ENCODE measurements at places on chromosomes 11 and 22.
A peak's percentile ranks its signal among the peaks of the same experiment; 100 is the strongest.

GRCh38 chr11:60429272-60429671, at the start of gene MS4A5:
Gene MS4A5 (plus strand): TSS chr11:60429572. CDS start chr11:60429675, 103 bp downstream.
- no peak for DNase-seq

DNA sequence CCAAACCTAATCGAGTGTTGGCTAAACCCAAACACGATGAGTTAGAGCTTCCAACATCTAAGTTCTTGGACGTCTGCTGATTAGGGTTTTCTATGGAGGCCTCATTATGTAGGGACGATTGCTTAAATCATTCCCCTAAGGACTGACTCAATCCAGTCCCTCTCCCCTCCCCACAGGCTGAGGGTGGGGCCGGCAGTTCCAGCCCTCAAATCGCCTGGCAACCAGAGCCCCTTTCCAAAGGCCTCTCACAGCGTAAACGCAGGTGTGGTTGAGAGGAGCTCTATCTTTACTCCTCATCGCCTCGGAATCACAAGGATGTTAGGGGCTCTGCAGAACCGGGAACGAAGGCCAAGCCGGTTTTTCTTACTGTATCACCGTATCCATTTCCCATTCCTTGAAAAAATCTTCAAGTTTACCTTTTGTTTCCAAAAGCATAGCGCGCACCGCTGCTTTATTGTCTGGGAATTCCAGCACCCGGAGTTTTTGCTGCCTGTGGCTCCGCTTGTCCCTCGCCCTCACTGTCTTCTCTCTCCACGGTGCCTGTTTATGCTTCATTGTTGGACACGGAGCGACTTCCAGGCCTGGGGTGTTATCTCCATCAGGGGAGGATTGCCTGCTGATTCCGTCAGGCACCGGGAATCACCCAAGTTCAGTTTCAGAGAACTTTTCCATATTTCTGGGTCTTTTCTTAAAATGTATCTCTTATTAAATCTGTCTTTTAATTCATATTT, 13.8 kb upstream of the IFITM3 start:
- DNase-seq, result peak; percentile 78

DNA sequence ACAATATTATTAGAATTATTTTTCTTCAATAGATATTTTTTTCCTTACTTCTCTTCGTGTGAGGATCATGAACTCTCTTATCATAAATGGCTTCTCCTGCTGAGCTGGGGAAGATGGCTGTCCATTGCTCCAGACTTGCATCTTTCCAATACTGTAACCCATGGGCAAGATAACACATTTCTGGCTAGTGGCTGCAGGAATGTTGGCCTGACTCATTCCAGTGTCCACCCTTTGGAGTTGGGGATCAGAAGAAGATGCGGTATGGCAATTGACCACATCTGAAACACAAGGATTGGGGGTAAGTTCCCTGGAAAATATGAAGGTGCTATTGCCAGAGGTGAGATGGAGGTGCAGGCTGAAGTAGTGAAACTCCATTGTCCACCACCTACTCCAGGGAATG, 92.8 kb downstream of the FAR1 start:
- no peak for DNase-seq

- DNase-seq, result no peak
Measured at GRCh38 chr11:79377406-79377805, 63.4 kb downstream of the TENM4 start.

All from eye (tissue), 1 donor.